ENCODE measurements at places on chromosomes 6 and 20. TPM values are rescaled to one million over a fixed set of nuclear protein-coding genes. Genes with fewer than 3 reads are reported as not detected.

DNA sequence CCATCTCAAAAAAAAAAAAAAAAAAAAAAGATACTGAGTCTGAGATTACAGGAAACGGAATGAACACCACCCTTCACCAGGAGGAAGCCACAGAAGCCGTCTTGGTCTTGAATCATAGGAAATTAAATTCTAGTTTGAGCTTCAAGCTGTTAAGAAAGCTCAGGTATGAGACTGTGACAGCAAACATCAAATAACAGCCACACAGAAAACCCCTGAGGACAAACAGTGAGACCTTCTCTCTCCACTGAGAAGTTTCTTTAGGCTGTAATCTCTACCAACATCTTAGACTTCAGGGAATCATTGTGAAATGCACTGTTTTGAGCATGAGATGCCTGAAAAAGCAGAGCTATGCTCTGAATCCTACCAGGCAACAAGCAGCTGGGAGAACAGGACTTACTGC, 30.8 kb downstream of the PDE10A start:
- no peaks in the 10 kb centered on the region for H3K4me1 ChIP-seq
- no peak overlapping the region for H3K4me3 ChIP-seq
- no peaks in the 10 kb centered on the region for H3K36me3 ChIP-seq
- H3K27me3 ChIP-seq, result no peaks in the 10 kb centered on the region

DNA sequence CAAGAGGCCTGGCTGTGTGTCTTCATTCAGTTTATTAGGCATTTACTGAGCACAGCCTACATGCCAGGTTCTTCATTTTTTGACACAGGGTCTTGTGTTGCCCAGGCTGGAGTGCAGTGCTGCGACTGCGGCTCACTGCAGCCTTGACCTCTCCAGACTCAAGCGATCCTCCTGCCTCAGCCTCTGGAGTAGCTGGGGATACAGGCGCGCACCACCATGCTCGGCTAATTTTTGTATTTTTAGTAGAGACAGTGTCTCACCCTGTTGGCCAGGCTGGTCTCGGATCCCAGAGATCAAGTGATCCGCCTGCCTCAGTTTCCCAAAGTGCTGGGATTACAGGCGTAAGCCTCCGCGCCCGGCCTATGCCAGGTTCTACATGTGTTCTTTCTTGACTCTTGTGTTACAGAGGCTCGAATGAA, 601 bp upstream of the ATRN start:
- DNase-seq, result no peak
- H3K4me3 ChIP-seq, result peak overlapping the region; percentile 73
- H3K27me3 ChIP-seq, result no peaks in the 10 kb centered on the region
- H3K27ac ChIP-seq, result peak overlapping the region; percentile 81
- H3K4me1 ChIP-seq, result peaks cover 37% of the 10 kb centered on the region

GRCh38 chr6:90294989-90295853, 1.4 kb downstream of the BACH2 start:
- no peak for DNase-seq
- no peaks in the 10 kb centered on the region for H3K27me3 ChIP-seq
- peaks cover 31% of the 10 kb centered on the region for H3K4me1 ChIP-seq
- H3K27ac ChIP-seq, result peak overlapping the region; percentile 81
- no peaks in the 10 kb centered on the region for H3K36me3 ChIP-seq

The SRMS gene
- total RNA-seq, result not detected

GRCh38 chr6:144644776-144645175, 359.6 kb downstream of the UTRN start:
- no peak for DNase-seq
- no peaks in the 10 kb centered on the region for H3K27me3 ChIP-seq
- no peaks in the 10 kb centered on the region for H3K36me3 ChIP-seq
